ENCODE measurements at places on chromosomes 7 and 10. TPM values are rescaled to one million over a fixed set of nuclear protein-coding genes. Genes with fewer than 3 reads are reported as not detected.

- peak; percentile 26 for DNase-seq
These were observed 20.9 kb upstream of the FAM20C start for GRCh38 chr7:171364-171904.

Gene TMEM225B
- total RNA-seq = 0.93 TPM

DNA sequence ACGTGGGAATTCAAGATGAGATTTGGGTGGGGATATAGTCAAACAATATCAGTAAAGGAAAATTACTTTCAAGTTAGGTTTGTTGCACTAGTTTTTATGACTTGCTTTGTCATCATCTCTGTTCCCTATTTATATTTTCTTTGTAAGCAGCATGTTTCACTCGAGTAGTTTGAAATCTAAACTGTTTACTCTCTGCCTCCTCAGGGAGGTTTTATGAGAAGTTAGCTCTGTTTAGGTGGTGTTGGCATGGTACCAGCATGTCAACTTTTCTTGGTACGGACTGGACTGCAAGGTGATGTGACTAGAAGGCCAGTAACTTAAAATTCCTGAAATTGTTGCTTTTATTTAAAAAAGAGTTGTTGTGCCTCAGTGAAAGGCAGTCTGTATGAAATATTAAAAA, 59.2 kb upstream of the MTPN start:
- no peak for DNase-seq

DNA sequence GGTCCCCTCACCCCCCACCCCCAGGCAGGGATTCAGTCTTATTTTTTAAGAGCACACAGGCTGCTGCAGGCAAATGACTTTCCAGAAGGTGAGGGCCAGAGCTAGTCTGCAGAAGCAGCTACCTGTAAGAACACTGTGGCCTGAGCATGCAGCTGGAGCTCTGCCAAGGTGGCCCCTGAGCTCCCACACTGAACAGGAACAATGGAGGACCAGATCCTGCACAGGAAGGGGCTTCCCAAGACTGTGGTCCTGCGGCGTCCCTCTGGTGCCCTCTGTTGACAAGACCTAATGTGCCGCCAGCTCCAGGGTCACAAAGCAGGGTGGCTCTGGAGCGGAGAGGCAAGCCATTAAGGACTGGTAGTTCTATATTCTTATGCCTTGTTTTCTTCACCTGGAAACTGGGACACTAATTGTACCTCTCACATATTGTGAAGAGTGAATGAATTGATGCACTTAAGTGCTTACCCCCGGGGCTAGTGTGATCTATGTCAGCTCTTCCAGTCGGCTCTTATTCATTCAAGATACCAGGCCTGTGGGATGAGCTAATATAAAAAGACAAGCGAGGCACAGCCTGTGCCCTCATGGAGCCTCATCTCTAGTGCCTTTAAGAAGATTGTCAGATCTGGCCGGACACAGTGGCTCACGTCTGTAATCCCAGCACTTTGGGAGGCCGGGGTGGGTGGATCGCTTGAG, 8.0 kb upstream of the BEND7 start:
- DNase-seq = peak; percentile 44

Gene C10orf90
- total RNA-seq = not detected

DNA sequence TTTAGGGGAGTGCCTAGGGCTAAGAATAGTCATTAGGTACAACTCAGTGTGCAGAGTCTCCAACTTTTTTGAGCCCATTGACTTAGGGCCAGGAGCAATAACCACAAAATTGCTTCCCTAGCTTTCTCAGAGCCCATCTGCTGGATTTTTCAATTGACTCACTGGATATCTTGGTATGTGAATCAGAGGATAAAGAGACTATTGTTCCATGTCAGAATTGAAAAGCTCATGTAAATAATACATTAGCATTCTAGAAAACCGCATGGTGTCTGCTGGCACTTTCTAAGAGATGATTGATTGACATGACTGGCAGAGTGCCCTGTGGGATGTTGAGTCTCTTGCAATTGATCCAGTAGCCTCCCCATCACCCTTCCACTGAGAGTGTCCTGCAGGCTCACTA, 246.2 kb downstream of the CCDC7 start:
- DNase-seq = no peak
